Neural crest cell (in vitro differentiated cells): ENCODE measurements at places on chromosomes 16 and 17. TPM values are rescaled to one million over a fixed set of nuclear protein-coding genes. Genes with fewer than 3 reads are reported as not detected.
A peak's percentile ranks its signal among the peaks of the same experiment; 100 is the strongest.

The CEP295NL gene
- total RNA-seq: 1.2 TPM in 2 replicates

The KRT27 gene
- total RNA-seq: not detected in 2 replicates

The CD300LG gene
- not detected in 2 replicates for total RNA-seq

The DNAI2 gene
- total RNA-seq: not detected in 2 replicates

The MMP15 gene
- 36.6 and 38.9 TPM in 2 replicates for total RNA-seq

The ALDH3A1 gene
- total RNA-seq: 0.64 TPM in 1 of 2 replicates, not detected in the other

The TVP23A gene
- 6.9 and 7.7 TPM in 2 replicates for total RNA-seq

DNA sequence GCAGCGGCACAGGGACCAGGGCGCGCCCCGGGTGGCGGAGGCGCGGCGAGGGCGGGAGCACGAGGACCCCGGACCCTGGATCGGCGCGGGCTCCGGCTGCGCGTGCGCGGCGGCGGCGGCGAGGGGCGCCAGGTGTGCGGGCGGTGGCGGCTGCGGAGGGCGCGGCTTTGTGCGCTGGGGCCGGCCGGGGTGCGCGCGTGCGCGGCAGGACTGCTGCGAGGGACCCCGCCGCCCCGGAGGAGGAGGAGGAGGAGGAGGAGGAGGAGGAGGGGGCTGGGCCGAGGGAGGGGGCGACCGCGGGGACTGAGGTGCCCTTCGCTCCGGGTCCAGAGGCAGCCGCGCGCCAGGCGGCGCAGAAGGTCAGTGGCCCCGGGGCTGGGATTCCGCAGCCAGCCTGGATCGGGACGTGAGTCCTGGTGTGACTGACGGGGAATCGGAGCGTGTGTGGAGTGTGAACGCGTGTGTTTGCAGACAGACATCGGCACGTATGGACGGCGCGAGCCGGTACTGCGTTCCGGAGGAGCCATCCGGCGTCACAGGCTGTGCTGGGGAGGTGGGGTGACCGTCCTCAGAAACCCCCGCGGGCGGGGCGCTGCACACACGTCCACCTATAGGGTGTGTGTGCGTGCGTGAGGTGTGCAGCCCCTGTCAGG is 19.5 kb upstream of the RAP1GAP2 start:
- no peaks in the 10 kb centered on the region for H3K36me3 ChIP-seq
- peaks cover 55% of the 10 kb centered on the region for H3K27me3 ChIP-seq
- H3K27ac ChIP-seq: no peak overlapping the region
- H3K4me1 ChIP-seq: peaks cover 8% of the 10 kb centered on the region

- peaks cover 15% of the 10 kb centered on the region for H3K27me3 ChIP-seq
- no peaks in the 10 kb centered on the region for H3K36me3 ChIP-seq
- DNase-seq: no peak
- H3K4me3 ChIP-seq: no peak overlapping the region
Measured at GRCh38 chr17:43427362-43428043, 28.7 kb downstream of the ARL4D start.

GRCh38 chr16:75254359-75254837 is 3.0 kb upstream of the BCAR1 start:
- no peak overlapping the region for H3K27ac ChIP-seq
- no peak for DNase-seq
- H3K36me3 ChIP-seq: no peaks in the 10 kb centered on the region
- H3K4me1 ChIP-seq: peaks cover 49% of the 10 kb centered on the region
- H3K27me3 ChIP-seq: peaks cover 7% of the 10 kb centered on the region
- H3K4me3 ChIP-seq: peak overlapping the region; percentile 47

DNA sequence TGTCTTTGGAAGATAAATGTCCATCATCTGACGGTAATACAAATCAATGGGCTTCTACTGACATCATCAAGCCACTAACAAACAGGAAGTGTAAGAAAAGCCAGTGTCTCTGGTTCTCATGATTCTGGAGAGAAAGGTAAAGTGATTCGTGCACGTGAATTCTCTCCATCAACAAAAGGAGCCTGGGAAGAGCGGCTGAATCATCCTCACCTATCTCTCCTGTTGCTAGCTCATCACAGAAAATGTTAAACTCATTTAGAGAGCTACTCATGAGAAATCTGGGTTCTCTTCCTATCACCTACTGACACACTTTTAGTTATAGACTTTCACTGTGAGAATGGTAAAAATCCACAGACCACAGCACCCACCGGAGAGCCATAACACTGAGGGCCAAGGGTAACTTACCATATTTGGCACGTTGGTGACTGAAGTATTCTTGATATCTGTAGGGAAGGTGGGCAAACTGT is 70.3 kb downstream of the CREBBP start:
- H3K27me3 ChIP-seq: no peaks in the 10 kb centered on the region
- no peak for DNase-seq
- peaks cover 10% of the 10 kb centered on the region for H3K36me3 ChIP-seq
- H3K4me1 ChIP-seq: peaks cover 23% of the 10 kb centered on the region

GRCh38 chr17:82440469-82440981 is 10.0 kb downstream of the CYBC1 start:
- peak overlapping the region; percentile 83 for H3K27ac ChIP-seq
- no peak for DNase-seq
- H3K36me3 ChIP-seq: no peaks in the 10 kb centered on the region
- H3K4me3 ChIP-seq: peak overlapping the region; percentile 57
- H3K27me3 ChIP-seq: no peaks in the 10 kb centered on the region
- peaks cover 5% of the 10 kb centered on the region for H3K4me1 ChIP-seq

DNA sequence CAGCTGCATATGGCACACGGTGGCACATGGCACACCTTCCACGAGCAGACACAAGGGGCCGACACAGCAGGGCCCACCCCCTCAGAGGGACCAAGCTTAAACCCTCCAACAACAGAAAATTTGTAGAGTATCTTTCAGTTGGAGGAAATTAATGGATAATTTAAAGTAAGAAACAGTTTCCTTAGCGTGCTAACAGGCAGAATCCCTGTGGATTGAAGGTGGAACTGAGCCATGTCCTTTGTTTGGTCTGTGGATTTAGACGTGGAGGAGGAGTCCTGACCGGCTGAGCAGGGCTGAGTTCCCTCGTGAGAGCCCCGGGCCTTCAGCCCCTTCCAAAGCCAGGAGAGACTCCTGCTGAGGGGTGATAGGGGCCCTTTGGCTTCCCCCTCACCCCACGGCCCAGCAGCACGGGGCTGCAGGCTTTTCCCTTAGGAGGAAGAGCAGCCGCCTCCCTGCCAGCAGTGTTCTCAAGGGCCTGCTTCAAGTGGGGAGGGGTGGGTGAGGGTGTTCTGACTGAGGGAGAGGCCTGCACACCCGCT is 1.4 kb upstream of the CYB561 start:
- H3K27ac ChIP-seq: no peak overlapping the region
- peaks cover 18% of the 10 kb centered on the region for H3K4me1 ChIP-seq
- no peaks in the 10 kb centered on the region for H3K36me3 ChIP-seq
- no peak for DNase-seq
- peaks cover 14% of the 10 kb centered on the region for H3K27me3 ChIP-seq

- H3K36me3 ChIP-seq: no peaks in the 10 kb centered on the region
- no peak overlapping the region for H3K4me3 ChIP-seq
- no peaks in the 10 kb centered on the region for H3K27me3 ChIP-seq
- peaks cover 8% of the 10 kb centered on the region for H3K4me1 ChIP-seq
Measured at GRCh38 chr17:72056727-72057290, 64.0 kb upstream of the SOX9 start.

DNA sequence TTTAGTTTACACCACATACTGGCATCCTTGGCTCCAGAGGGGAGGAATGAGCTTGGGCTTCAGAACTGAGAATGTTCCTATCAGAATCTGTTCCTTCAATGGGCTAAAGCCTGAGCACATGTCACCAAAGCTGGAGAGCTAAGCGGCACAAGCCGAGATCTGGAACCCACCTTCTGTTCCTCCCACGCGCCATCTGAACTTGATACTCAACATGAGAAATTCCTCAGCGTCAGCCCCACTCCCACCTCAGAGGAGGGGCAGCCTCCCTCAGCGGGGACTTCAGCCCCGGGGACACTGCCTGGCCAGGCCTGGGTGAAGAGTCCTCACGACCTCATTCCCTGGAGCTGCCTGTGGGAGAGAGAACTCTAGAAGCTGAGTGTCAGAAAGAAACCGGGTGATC is 22.8 kb upstream of the SLC47A1 start:
- no peak overlapping the region for H3K27ac ChIP-seq
- peak overlapping the region; percentile 47 for H3K4me3 ChIP-seq
- peaks cover 9% of the 10 kb centered on the region for H3K4me1 ChIP-seq
- DNase-seq: no peak
- peaks cover 7% of the 10 kb centered on the region for H3K27me3 ChIP-seq

- H3K27ac ChIP-seq: no peak overlapping the region
- H3K27me3 ChIP-seq: no peaks in the 10 kb centered on the region
- DNase-seq: peak; percentile 48
- H3K36me3 ChIP-seq: no peaks in the 10 kb centered on the region
- no peaks in the 10 kb centered on the region for H3K4me1 ChIP-seq
- H3K4me3 ChIP-seq: no peak overlapping the region
Measured at GRCh38 chr17:35612924-35613521, 25.9 kb downstream of the AP2B1 start.

GRCh38 chr16:57409870-57410587 is 5.5 kb downstream of the CCL17 start:
- no peaks in the 10 kb centered on the region for H3K36me3 ChIP-seq
- H3K4me1 ChIP-seq: peaks cover 10% of the 10 kb centered on the region
- H3K27ac ChIP-seq: peak overlapping the region; percentile 89
- peaks cover 5% of the 10 kb centered on the region for H3K27me3 ChIP-seq
- no peak for DNase-seq

GRCh38 chr17:82047379-82047778 is 4.2 kb downstream of the RFNG start:
- H3K4me3 ChIP-seq: peak overlapping the region; percentile 75
- peaks cover 5% of the 10 kb centered on the region for H3K36me3 ChIP-seq
- peak overlapping the region; percentile 12 for H3K27ac ChIP-seq
- no peak for DNase-seq
- H3K4me1 ChIP-seq: no peaks in the 10 kb centered on the region
- no peaks in the 10 kb centered on the region for H3K27me3 ChIP-seq

DNA sequence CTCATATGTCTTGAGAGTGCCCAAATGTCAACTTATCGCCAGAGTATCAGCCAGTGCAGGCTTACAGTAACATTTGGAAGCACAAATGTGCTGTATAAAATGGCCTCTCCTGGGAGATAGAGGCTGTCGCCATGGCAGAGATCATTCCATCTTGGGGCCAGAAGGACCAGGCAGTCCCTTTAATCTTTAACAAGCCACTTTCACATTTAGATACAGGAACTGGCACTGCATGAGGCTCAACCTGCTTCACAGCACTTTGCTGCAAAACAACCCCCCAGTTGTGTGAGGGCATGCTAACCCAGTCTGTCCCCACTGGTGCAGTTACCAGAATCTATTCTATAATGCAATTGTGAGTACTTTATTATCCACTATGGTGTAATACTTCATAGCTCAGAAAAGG is 4.7 kb upstream of the RFFL start:
- H3K4me1 ChIP-seq: peaks cover 48% of the 10 kb centered on the region
- H3K27ac ChIP-seq: no peak overlapping the region
- DNase-seq: no peak
- H3K36me3 ChIP-seq: no peaks in the 10 kb centered on the region

DNA sequence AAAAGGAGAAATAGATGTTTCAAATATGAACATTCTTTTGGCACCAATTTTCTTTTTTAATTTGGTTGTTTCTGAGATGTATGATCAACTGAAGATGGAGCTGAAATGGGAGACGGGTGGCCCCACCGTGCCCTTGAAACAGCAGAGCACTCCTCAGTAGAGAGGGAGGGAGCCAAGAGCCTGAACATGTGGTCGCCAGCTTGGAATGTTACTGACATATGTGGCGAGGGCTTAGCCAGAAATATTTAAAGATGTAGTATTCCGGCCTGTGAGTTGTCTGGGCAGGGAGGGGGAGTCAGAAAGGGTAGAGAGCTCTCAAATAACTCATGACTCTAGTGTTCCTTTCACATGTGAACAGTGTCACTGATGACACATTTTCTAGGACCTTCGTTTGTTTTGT is 13.3 kb upstream of the MRC2 start:
- H3K27me3 ChIP-seq: no peaks in the 10 kb centered on the region
- peaks cover 16% of the 10 kb centered on the region for H3K36me3 ChIP-seq
- DNase-seq: no peak
- no peak overlapping the region for H3K27ac ChIP-seq

DNA sequence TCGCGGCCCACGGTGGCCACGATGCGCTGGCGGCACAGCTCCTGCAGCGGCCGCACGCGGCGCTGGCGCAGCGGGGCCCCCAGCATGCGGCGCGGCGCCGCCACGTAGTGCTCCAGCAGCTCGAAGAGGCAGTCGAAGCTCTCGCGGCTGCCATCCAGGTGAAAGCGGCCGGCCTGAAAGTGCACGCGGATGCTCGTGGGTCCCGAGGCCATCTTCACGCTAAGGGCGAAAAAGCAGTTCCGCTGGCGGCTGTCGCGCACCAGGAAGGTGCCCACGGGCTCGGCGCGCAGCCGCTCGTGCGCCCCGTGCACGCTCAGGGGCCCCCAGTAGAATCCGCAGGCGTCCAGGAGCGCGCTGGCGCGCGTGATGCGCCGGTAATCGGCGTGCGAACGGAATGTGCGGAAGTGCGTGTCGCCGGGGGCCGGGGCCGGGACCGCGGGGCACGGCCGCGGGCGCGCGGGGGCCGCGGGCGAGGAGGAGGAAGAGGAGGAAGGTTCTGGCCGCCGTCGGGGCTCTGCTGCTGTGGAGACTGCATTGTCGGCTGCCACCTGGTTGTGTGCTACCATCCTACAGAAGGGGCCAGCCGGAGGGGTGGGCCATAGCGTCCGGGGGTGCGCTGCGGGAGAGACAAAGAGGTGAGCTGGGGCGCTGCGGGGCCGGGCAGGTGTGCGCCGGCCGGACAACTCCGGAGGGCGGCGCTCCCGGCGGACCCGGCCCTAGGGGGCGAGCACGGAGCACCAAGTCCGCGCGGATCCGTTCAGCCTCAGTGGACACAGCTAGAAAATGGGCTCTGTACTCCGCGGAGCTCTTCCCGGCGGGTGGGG is 879 bp downstream of the SOCS1 start:
- peaks cover 35% of the 10 kb centered on the region for H3K27me3 ChIP-seq
- no peaks in the 10 kb centered on the region for H3K36me3 ChIP-seq
- H3K4me1 ChIP-seq: peaks cover 6% of the 10 kb centered on the region
- H3K4me3 ChIP-seq: peak overlapping the region; percentile 76
- no peak overlapping the region for H3K27ac ChIP-seq

DNA sequence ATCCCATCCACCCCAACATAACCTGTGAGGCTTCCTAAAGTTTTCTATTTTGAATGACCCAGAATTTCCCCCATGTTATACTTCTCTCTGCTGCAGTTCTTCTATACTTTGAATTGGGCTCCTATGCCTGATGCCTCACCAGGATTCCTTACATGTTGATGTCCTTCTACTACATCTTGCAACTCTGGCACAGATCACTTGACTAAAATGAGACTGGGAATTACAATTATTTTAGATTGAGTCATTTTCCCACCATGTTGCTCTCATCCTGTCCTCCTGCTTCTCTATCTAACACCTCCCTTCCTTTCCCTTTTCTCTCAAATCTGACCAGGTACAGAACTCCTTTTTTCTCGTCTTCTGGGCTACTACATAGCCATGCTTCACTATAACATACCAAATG is 314.0 kb upstream of the KCNJ16 start:
- no peak for DNase-seq
- H3K36me3 ChIP-seq: no peaks in the 10 kb centered on the region
- no peaks in the 10 kb centered on the region for H3K27me3 ChIP-seq
- H3K4me3 ChIP-seq: no peak overlapping the region
- no peak overlapping the region for H3K27ac ChIP-seq
- H3K4me1 ChIP-seq: peaks cover 8% of the 10 kb centered on the region

GRCh38 chr17:44212507-44213402 is 6.7 kb downstream of the UBTF start:
- no peak for DNase-seq
- peak overlapping the region; percentile 75 for H3K27ac ChIP-seq
- peaks cover 22% of the 10 kb centered on the region for H3K4me1 ChIP-seq
- H3K36me3 ChIP-seq: peaks cover 19% of the 10 kb centered on the region
- H3K27me3 ChIP-seq: no peaks in the 10 kb centered on the region

- no peaks in the 10 kb centered on the region for H3K27me3 ChIP-seq
- peak overlapping the region; percentile 27 for H3K27ac ChIP-seq
- H3K4me1 ChIP-seq: peaks cover 5% of the 10 kb centered on the region
- DNase-seq: no peak
- H3K4me3 ChIP-seq: no peak overlapping the region
Measured at GRCh38 chr17:18006495-18007239, 32.3 kb downstream of the ATPAF2 start.
